C1 segment of cervical spinal cord (tissue), 14 donors: ENCODE measurements at places on chromosomes 4 and X.

DNA sequence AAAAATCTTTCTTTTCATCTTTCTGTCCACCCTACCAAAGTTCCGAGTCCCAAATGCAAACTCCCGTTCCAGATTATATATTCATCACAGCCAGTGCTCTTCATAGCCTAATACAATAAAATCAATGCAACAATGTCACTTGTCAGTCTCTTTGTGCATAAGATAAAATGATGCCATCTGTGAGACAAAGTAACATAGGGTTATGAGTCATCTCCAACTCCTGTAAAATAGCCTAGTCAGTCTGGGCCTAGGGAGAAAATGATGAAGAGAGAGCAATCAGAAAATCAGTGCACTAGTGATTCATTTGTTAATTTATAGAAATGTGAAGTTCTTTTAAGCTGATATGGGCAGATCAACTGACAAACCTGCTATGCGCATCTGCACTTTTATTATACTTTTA, 689.1 kb upstream of the DIAPH2 start:
- no peak for DNase-seq

DNA sequence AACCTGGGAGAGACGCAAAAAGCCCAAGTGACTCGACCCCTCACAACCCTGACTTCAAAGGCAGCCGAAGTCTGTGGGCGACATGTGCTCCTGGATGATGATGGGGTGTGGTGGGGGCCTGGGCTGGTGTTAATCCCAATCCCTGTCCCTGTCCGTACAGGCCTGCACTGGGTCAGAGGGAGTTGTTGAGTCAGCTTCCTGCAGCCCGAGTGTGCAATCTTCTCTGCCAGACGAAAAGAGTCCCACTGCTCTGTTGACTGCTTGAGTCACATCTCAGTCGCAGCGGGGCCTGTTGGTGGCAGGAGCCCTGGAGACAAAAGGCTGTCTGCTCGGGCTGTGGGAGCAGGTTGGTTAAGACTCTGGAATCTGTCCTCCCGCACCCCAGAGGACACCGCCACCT, 10.3 kb downstream of the FAM3A start:
- DNase-seq = no peak

DNA sequence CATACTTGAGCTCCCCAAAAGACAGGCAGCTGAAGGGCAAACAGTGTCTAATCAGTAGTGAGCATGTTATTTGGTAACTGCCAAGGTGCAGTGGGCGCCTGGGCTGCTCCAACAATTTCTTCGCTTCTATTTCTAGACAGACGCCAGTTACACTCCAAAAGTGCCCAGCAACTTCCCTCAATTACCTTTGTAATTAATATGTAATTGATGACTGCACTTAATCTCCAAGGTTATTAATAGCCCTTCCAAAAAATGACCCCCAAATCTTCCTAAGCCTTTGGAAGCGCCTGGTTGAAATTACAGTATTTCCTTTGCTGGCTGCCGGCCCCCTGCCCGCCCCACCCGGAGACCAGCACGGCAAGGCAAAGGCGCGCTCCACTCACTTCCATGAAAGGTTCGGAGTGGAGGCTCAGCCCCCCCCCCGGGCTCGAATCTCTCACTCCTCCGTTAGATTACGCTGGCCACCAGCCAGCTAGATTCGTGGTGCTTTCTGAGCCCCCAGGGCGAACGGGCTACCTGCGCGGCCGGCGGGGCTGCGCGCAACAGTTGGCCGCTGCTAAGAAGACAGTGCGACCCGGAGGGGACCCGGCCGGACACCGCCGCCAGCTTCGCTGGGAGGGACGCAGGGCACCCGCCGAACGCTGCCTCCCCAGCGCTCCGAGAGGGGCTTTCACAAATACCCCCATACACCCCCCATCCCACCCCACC, 1.9 kb downstream of the GPC4 start:
- DNase-seq = no peak

GRCh38 chr4:1233641-1234308, 15.2 kb downstream of the CTBP1 start:
- no peak for DNase-seq

GRCh38 chr4:5469861-5470260, 238.5 kb downstream of the EVC2 start:
- no peak for DNase-seq

DNA sequence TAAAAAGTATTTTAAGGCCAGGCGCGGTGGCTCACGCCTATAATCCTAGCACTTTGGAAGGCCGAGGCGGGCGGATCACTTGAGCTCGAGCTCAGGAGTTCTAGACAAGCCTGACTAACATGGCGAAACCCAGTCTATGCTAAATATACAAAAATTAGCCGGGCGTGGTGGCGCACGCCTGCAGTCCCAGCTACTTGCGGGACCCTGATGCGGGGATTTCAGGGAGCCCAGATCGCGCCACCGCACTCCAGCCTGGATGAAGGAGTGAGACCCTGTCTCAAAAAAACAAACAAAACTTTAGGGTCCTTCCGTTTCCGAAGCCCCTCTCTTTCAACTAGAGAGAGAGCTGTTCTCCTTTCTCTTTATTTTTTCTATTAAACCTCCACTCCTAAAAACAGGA, 1.2 kb downstream of the SLC25A31 start:
- no peak for DNase-seq

- DNase-seq = no peak
Measured at GRCh38 chr4:163263606-163264005, 68.8 kb downstream of the NPY1R start.

- no peak for DNase-seq
Measured at GRCh38 chr4:101256222-101256621, 91.1 kb downstream of the PPP3CA start.

DNA sequence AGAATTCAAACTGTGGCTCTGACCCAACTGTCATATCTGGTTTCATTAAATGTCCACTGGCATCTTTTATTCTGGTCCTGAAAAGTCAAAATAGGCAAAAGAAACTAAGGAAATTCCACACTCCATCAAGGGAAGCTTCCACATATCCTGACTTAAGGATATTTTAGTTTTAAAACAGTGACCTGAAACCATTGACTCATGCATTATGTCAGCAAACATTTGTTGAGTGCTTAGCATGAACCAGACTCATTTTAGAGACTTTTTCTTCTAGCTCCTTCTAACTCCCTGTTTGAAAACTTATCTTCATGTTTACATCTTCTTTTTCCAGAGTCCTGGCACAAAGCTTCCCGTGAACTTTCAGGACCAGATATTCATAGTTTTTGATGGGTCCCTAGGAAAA, 6.9 kb upstream of the CXCL1 start:
- DNase-seq = no peak

DNA sequence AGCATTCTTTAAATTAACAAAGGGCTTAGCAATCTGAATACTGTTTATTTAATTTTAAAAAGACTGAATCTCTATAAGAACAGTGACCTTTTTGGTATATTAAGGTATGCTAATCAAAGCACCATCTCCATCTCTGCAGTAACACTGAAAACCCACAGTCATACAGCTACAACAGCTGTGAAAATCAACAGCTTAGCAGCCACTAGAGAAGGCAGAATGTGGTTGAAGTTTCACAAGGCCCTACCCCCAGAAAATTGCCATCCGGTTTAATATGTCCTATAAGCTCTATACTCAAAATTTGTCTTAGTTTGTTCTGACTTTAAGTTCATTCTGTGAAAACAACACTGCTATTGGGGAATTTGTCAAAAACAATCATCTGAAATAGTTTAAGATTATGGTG, 128.7 kb downstream of the OPHN1 start:
- DNase-seq = no peak

- peak; percentile 10 for DNase-seq
Measured at GRCh38 chrX:19739683-19740082, 147.7 kb downstream of the SH3KBP1 start.

- DNase-seq = no peak
Measured at GRCh38 chr4:171794528-171794927, 18.7 kb upstream of the GALNTL6 start.

DNA sequence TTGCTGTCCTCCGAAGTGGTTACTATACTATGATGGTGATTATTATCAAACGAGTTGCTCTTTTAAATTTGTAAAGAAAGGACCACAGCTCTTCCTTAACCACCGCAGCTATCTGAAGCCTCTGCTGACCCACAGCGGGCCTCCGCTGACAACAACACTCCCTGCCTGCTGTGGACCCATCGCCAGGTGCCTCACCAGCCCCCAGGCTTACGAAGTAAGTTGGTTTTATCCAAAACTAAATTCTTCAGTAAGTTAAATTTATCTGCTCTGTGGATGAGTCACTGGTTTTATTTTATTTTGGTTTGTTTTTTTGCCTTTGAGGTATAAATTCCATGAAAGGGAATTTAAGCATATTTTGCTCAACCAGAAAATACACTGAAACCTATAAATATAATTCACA, 54.7 kb downstream of the SLC9A6 start:
- no peak for DNase-seq

GRCh38 chr4:118739022-118739713, 54.0 kb downstream of the METTL14 start:
- no peak for DNase-seq
